ENCODE measurements at places on chromosomes 5 and 9.

DNA sequence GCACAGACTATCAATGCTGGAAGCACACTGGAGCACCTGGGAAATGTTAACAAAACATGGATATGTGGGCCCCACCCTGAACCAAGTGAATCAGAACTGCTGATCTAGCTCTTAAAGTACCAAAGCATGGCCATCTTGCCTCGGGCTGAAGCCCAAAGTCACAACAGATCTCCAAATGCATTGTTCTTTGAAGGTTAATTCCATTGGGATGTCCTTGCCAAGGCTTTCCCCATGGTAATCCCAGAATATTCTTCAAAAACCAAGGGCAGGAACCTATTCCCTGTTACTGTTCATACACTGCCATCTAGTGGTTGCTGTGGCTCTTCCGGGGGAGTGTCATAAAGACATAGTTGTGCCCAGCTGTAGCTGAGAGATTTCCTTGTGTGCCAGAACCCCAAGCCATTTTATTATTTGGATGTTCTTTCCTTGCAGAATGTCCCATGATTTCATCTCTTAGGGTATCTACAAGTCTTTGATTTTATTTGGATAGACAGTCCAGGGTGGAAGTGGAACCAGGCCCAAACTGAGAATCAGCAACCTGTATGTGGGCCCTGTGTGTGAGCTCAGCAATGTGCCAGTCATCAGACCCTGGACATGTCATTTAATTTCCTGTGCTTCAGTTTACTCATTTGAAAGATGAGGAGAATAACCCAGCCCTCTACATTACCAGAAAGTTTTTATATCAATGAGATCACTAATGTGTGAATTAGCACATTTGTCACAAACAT is 290.0 kb downstream of the ACTL7B start:
- no peak overlapping the region for H3K27ac ChIP-seq
- no peaks in the 10 kb centered on the region for H3K27me3 ChIP-seq
- no peaks in the 10 kb centered on the region for H3K36me3 ChIP-seq
- H3K4me1 ChIP-seq = no peaks in the 10 kb centered on the region
- peak; percentile 65 for DNase-seq

DNA sequence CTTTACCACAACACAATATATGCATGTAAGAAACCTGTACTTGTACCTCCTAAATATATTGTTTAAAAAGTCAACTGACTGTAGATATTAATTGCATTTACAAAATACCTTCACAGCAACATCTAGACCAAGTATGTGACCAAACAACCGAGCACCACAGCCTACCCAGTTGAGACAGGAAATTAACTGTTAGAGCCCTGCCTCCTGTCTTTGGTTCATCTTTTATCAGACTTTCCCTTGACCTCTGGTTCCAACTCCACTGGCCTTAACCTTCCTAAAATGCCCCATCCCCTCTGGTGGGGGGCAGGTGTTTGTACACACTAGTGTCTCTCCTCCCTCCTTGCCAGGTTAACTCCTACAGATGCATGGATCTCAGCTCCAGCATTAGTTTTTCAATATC is 155.0 kb upstream of the PANK3 start:
- H3K4me1 ChIP-seq = no peaks in the 10 kb centered on the region
- no peak overlapping the region for H3K4me3 ChIP-seq
- no peaks in the 10 kb centered on the region for H3K27me3 ChIP-seq
- no peak for DNase-seq
- no peaks in the 10 kb centered on the region for H3K36me3 ChIP-seq

DNA sequence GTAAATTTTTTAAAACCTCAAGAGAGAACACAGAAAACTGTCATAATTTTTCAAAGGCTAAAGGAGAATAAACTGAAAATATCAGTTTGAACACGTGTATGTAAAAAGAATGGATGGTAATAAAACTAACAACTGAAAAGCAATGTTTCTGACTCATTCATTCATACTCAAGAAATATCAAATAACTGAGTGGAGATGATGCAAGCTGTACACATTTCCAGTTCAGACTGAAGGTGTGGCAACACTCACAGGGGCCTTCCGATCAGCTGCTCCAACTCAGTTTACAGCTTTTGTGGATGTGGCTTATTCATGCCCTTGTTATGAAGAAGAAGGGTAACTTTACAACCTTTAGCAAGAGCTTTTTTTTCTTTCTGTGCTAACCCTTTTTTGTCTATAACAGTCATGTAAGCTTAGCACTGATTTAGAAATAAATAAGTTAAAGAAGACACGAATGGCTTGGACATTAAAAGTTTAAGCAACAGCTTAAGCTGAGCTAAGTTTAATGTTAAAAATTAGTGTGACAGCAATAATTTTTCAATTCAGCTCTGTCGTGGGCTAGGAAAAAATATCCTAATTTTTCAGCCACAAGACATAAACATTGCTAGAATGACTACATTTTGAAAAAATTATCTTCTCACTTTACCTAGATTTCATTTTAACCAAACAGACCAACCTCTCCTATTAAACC is 453.5 kb downstream of the RAB3C start:
- H3K4me3 ChIP-seq = no peak overlapping the region
- H3K27ac ChIP-seq = no peak overlapping the region
- H3K36me3 ChIP-seq = no peaks in the 10 kb centered on the region
- no peaks in the 10 kb centered on the region for H3K4me1 ChIP-seq
- no peak for DNase-seq

- DNase-seq = no peak
- H3K4me1 ChIP-seq = no peaks in the 10 kb centered on the region
- H3K27ac ChIP-seq = no peak overlapping the region
- no peaks in the 10 kb centered on the region for H3K27me3 ChIP-seq
- no peak overlapping the region for H3K4me3 ChIP-seq
Observed at GRCh38 chr9:89933578-89933977, 328.8 kb downstream of the GADD45G start.

GRCh38 chr9:91312717-91313325 is 48.9 kb downstream of the AUH start:
- H3K27me3 ChIP-seq = no peaks in the 10 kb centered on the region
- H3K4me1 ChIP-seq = peaks cover 11% of the 10 kb centered on the region
- H3K4me3 ChIP-seq = peak overlapping the region; percentile 2
- no peaks in the 10 kb centered on the region for H3K36me3 ChIP-seq
- peak; percentile 74 for DNase-seq

GRCh38 chr5:168366116-168366515 is 74.7 kb downstream of the WWC1 start:
- peaks cover 34% of the 10 kb centered on the region for H3K4me1 ChIP-seq
- H3K27me3 ChIP-seq = no peaks in the 10 kb centered on the region
- H3K4me3 ChIP-seq = no peak overlapping the region
- H3K36me3 ChIP-seq = no peaks in the 10 kb centered on the region
- DNase-seq = no peak

- no peaks in the 10 kb centered on the region for H3K36me3 ChIP-seq
- no peaks in the 10 kb centered on the region for H3K4me1 ChIP-seq
- no peaks in the 10 kb centered on the region for H3K27me3 ChIP-seq
- no peak overlapping the region for H3K4me3 ChIP-seq
- no peak overlapping the region for H3K27ac ChIP-seq
- DNase-seq = no peak
Observed at GRCh38 chr5:143800715-143801114, 11.2 kb upstream of the HMHB1 start.

DNA sequence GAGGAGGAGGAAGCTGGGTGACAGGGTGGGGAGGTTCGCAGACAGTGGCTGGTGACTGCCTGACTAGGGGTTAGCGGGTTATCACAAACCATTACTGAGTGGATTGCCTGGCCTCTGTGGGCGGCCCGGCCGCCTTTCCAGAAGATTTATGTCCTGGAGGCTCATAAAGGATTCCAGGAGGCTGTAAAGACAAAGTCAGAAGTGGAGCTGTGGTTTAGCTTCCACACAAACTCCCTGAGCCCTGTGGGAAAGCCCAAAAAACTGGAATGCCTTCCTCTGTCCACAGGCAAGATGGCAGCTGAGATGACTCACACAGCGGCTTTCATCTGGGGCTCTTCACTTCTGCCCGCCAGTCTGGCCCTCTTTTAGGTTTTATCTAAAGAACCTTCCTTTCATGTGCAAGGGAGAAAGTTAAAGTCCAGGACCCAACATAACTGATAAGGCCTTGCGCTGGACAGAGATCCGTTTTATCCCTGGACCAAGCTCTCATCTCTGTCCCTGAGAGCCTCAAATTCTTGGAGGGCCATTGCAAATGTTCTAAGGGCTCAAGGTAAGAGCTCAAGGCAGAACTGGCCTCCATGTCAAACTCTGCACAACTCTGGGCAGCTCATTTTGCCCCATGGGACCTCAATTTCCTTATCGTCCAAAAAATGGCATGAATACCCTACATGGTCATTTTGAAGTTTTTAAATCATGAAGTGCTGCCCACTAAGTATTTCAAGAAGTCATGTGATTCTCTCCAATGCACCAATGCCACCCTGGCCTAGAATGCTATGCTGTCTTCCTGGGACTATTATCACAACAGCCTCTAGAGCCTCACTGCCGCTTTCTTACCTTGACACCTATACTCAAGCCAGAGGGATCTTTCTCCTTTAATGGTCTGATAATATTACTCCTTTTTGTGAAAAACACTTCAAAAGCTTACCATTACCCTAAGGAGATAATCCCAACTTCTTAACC is 249.4 kb upstream of the TRIM32 start:
- no peaks in the 10 kb centered on the region for H3K27me3 ChIP-seq
- H3K4me1 ChIP-seq = no peaks in the 10 kb centered on the region
- H3K36me3 ChIP-seq = no peaks in the 10 kb centered on the region
- H3K27ac ChIP-seq = no peak overlapping the region

- no peak overlapping the region for H3K27ac ChIP-seq
- H3K27me3 ChIP-seq = no peaks in the 10 kb centered on the region
Observed at GRCh38 chr9:133823189-133824105, 85.3 kb upstream of the SARDH start.

DNA sequence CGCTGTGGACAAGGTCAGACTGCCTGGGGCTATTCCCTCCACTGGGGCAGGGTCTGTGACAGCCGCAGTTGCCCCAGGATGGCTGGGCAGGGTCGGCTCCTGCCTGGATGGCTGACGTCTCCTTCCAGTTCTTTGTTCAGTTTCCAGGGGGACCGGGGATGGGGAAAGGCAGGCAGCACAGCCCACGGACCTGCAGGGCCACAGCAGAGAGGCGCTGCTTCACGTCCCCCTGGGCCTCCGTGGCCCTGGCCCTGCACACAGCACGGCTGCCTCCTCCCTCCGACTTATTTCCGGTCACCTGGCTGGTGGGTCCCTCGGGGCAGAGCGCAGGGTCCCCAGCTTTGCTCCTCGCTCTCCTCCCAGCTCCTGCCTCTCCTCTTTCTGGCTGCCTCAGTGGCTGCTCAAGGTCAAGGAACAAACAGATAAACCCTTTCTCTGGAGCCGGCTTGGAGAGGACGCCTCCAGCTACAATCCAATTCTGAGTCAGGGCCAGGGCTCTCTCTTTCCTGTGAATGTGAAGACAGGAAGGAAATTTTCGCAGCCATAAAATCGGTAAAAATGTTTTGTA is 169.7 kb downstream of the C9orf50 start:
- no peaks in the 10 kb centered on the region for H3K36me3 ChIP-seq
- no peak overlapping the region for H3K27ac ChIP-seq
- no peaks in the 10 kb centered on the region for H3K4me1 ChIP-seq
- no peak overlapping the region for H3K4me3 ChIP-seq
- DNase-seq = no peak
- no peaks in the 10 kb centered on the region for H3K27me3 ChIP-seq

GRCh38 chr5:132372127-132372526 is 2.6 kb downstream of the SLC22A5 start:
- DNase-seq = no peak
- peak overlapping the region; percentile 74 for H3K4me3 ChIP-seq
- H3K36me3 ChIP-seq = no peaks in the 10 kb centered on the region
- no peaks in the 10 kb centered on the region for H3K4me1 ChIP-seq
- no peak overlapping the region for H3K27ac ChIP-seq

- no peak for DNase-seq
- H3K27me3 ChIP-seq = no peaks in the 10 kb centered on the region
- no peak overlapping the region for H3K4me3 ChIP-seq
Observed at GRCh38 chr9:121887553-121888437, 205.3 kb downstream of the TTLL11 start.

DNA sequence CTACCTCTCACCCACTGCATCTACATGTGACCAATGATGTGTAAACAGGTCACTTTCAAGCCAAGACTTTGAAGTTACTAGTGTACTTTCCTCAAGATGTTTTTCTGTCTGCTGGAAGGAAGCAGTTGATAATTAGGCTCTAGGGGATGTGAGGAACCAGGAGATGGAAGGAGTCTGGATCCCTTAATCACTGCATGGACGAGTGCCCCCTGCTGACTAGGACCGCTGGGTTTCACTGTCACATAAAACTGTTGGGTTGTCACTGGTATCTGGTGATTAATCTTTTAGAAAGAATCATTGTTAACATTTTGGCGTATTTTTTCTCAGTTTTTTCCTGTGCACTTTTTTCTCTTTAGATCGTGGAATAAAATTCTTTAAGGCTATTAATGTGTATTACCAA is 79.5 kb downstream of the SREK1 start:
- no peak overlapping the region for H3K4me3 ChIP-seq
- DNase-seq = no peak
- no peak overlapping the region for H3K27ac ChIP-seq

DNA sequence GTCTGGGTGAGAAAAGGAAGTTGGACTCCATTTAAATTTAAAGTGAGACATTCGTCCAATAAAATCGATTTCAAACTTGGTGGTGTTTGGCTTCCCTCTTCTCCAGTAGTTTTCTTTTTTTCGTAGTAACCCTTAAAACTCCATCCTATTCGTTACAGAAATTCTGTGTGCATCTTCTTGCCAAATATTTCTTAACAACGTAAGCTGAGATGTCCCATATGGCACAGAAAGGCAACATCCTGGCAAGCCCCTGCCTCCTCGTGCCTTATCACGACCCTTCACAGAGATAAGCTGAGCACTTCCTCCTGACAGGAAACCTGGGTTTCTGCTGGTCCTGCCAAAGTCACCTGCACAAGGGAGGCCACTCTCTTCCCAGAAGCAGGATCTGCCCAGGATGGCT is 11.8 kb upstream of the ADAMTS2 start:
- H3K27ac ChIP-seq = no peak overlapping the region
- no peak overlapping the region for H3K4me3 ChIP-seq
- no peaks in the 10 kb centered on the region for H3K27me3 ChIP-seq
- H3K36me3 ChIP-seq = no peaks in the 10 kb centered on the region
- H3K4me1 ChIP-seq = no peaks in the 10 kb centered on the region

GRCh38 chr5:40490464-40491111 is 189.1 kb upstream of the PTGER4 start:
- DNase-seq = no peak
- H3K27me3 ChIP-seq = no peaks in the 10 kb centered on the region
- no peak overlapping the region for H3K4me3 ChIP-seq
- no peaks in the 10 kb centered on the region for H3K36me3 ChIP-seq
- peaks cover 3% of the 10 kb centered on the region for H3K4me1 ChIP-seq

DNA sequence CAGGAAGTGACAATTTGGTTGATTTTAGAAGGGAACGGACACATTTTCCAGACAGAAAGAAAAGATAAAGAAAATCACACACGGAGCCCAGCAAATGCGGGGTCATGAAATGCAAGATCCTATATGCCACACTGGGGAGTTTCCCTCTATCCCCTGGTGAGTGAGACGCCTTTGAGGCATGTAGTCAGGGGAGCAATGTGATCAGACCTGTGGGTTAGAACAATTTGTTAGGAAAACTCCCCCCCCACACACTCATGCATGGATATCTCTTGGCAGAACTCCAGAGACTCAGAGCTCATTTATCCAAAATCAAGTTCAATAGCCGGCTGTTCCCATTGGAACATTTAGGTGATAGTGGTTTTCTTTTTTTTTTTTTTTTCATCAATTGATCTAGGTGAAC is 71.7 kb upstream of the TRIO start:
- H3K27ac ChIP-seq = no peak overlapping the region
- H3K27me3 ChIP-seq = no peaks in the 10 kb centered on the region
- no peak overlapping the region for H3K4me3 ChIP-seq
